ENCODE measurements at places on chromosomes 5 and 9.

- DNase-seq = peak; percentile 95
These were observed 315 bp downstream of the UBQLN1 start for GRCh38 chr9:83707518-83707767.

- no peak for DNase-seq
These were observed 48.1 kb downstream of the G3BP1 start for GRCh38 chr5:151819830-151820229.

DNA sequence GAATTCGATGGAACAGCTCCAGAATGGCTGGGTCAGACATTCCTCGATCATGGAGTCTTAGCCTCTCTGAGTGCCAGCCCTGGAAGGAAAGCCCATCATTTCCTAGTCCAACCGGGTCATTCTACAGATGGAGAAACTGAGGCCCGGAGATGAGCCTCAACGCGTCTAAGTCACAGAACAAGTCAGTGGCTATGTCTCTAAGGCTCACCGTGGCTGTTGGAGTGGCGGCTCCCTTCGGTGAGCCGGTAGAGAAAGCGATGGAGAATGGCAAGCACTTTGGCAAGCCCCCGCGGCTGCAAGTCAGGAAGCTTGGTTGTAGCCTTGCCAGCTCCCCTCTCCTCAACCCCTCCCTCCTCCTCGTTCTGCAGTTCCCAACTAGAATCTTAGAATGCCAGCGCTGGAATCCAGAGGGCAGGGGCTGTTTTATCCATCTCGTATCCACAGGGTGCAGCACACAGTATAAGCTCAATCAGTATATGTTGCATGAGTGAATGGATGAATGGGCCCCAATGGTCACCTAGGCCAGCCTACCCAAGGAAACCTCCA, 438 bp upstream of the ARSI start:
- no peak for DNase-seq

- DNase-seq = peak; percentile 57
These were observed 53.7 kb upstream of the BOD1 start for GRCh38 chr5:173670130-173670651.

GRCh38 chr5:175263776-175264175, 180.2 kb downstream of the DRD1 start:
- no peak for DNase-seq

- no peak for DNase-seq
These were observed 226.6 kb upstream of the PPP1R2B start for GRCh38 chr5:156623381-156624040.

GRCh38 chr9:124452841-124453585, 2.8 kb downstream of the ADGRD2 start:
- no peak for DNase-seq

DNA sequence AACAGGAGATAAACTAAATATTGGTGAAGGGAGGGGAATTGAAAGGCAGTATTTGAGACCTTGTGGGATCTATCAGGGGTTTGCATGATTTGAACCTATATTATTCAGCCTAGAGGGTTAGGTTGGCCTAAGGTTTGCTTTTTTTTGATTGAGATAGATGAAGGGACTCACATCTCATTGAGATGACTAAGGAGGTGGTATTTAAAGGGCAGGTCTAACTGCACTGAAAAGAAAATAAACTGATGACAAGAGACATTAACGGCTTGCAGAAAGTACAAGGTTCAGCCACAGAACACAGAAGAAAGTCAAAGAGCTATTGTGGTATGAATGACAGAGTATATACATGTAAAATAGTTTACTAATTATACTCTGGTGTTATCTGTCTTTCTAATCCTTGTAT, 412.7 kb downstream of the CDH10 start:
- DNase-seq = no peak

DNA sequence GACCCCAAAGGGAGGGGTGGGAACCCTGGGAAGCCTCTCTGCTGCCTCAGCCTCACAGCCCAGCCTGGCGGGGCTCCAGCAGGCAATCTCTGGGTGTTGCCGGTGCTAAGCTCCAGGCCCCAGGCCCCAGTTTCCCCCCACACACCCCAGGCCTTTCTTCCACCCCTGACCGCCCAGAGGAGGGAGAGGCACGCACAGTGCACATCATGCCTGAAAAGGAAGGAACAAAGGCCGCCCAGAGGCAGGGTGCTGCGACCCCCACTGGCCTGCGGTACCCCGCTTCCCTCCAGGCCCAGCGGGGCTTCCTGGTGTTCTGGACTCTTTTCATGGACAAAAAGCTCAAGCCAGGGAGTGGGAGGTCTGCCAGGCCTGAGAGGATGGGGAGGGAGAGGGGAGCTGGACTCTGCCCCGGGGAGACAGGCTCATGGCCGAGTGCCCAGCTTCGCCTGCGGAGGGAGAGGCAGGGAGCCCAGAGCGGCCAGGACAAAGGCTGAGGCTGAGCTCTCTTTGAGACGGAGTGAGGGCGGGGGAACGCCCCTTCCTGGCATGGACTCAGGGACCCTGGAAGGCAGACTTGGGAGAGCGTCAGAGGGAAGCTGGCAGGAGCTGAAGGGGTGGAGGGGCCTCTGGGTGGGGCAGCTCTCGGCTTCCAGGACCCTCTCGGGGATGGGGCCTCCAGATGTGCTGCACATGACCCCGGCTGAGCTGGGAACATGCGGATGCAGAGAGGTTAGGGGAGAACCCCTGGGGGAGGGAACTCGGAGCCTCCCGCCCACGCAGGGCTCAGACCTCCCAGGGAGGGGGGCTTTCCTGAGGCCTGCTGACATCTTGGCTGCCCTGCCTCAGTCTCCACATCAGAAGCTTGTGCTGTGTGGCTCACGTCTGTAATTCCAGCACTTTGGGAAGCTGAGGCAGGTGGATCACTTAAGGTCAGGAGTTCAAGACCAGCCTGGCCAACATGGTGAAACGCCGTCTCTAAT, 1.8 kb upstream of the ENTPD2 start:
- peak; percentile 53 for DNase-seq

GRCh38 chr9:100084734-100085133, 14.1 kb downstream of the ERP44 start:
- no peak for DNase-seq

DNA sequence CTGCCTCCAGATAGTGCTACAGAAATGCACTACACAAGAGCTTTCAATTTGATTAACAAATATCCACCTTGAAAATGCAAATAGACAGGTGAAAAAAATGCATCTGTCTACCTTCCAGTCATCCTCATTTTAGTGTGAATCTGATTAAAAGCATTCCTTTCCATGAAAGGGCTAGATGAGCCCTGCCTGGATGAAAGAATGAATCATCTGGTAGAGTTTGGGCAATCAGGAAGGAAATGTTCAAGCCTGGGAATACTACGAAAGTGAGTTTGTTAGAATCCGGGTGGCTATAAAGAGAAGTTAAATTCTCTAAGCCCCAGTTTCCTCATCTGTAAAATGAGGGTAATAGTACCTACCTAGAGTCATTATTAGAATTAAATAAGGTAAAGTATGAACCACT, 142.6 kb downstream of the FAM114A2 start:
- DNase-seq = peak; percentile 74

DNA sequence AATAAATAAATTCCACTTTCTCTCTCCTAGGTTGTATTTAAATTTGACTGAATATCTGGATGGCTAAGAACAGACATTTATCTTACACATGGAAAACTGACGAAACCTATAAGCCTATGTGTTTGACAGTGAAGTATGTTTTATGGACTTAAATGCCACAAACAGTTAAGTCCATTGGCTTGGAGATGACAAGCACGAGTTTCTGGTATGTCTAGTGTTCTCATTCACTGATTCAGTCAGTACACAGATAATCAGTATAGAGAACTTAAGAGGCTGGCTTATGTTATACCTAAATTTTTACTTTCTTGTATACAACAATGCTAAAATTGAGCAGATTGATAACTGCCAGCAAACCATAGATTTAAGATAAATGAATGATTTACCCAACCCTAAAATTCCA, 38.9 kb downstream of the SNAPC3 start:
- no peak for DNase-seq

DNA sequence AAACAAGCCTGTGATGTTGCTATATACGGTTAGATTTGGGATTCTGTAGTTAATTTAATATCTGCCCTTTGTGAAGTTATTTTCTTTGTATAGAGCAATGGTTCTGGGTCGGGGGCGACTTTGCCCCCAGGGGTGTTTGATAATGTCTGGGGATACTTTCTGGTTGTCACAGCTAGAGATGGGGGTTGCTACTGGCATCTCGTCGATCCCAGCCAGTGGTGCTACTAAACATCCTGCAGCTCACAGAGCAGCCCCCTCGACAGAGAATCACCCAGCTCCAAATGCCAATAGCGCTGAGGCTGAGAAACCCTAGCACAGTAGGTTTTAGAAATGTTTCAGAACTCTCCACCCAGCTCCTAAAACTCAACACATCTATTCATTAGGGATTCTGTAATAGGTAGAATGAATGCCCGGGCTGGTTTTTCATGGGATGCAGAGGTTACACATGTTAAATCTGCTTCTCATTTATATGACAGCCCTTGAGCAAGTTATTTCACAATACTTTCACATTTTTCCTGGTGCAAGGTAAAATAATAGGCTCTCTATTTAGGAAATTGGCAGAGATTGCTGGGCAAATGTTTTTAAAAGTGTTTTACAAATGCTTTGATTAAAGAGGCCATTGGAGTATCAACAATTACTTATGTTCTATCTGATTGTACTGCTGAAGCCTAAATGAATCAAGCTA, 75.2 kb upstream of the CTSL start:
- DNase-seq = no peak

GRCh38 chr9:33408087-33408486, 5.7 kb upstream of the AQP7 start:
- DNase-seq = peak; percentile 34

DNA sequence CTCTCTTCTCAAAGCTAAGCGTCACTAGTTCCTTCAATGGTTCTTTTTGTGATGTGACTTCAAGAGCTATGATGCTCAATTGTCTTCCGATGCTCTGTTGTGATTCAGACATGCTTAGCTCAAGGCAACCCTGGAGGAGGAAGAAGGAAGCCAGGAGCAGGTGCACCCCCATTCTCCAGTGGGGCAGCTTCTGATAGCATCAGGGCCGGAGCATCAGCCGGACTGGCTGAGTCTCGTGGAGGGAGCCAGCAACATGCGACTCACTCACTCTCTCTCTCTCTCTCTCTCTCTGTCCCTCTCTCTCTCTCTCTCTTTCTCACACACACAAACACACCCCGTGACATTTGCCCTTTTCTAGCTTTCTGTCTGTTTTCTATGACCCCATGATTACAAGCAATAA, 140.2 kb downstream of the HSD17B3 start:
- DNase-seq = no peak

DNA sequence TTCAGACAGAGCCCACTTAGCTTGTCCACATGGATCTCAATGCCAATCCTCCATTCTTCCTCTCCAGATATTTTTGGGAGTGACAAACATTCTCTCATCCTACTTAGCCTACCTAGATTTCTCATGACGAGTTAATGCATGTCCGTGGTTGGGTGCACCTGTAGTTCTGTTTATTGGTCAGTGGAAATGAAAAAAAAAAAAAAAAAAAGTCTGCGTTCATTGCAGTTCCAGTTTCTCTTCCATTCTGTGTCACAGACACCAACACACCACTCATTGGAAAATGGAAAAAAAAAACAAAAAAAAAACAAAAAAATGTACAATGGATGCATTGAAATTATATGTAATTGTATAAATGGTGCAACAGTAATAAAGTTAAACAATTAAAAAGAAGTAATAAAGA, 59.0 kb downstream of the BASP1 start:
- DNase-seq = no peak
